ENCODE measurements at places on chromosomes 4 and X. TPM values are rescaled to one million over a fixed set of nuclear protein-coding genes. Genes with fewer than 3 reads are reported as not detected.

GRCh38 chrX:79153348-79153747 lies 8.9 kb downstream of the GPR174 start:
- DNase-seq, result no peak

DNA sequence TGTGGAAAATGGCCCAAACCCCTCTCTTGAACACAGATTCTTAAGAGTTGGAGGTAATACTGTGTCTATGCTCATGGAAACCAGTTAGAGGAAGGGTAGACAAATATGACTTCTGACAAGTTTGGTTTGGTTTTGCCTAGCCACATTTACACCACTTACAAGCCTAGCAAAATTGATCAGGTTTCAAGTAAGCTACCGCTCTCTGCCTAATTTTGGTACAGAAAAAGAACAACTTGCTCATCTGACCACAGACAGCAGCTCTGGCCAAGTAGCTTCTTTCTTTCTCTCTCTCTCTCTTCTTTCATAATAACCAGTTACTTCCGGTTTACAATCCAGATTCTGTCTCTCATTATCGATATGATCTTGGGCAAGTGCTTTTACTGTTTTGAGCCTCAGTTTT lies 260.0 kb downstream of the GLUD2 start:
- DNase-seq, result no peak

DNA sequence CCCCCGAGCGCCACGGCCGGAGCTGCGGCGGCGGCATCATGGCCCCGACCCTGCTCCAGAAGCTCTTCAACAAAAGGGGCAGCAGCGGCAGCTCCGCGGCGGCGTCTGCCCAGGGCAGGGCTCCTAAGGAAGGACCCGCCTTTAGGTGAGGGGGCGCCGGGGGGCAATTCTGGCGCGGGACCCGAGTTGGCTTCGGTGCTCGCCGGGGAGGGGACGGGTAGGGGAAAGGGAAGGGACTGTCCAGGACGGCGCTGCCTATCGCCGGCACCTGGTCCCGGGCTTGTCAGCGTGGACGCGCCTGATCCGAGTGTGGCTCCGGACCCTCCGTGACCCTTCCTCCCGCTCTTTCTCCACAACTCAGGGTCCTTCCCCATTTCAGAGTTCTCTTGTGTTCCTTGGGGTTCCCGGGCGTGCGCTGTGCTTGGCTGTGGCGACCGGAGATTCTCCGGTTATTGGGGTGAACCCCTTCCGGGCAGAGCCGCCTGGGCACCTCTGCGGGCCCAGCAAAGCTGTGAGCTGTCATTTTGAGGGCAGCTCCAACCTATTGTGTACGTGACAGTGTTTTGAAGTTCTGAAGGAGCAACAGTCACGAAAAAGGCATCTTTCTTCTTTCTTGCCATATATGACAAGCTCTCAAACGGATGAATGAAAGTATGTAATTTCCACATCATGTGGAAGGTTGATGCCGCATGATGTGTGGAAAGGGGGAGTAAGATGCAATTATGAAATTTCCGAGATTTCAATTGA lies 522 bp downstream of the FNIP2 start:
- no peak for DNase-seq

DNA sequence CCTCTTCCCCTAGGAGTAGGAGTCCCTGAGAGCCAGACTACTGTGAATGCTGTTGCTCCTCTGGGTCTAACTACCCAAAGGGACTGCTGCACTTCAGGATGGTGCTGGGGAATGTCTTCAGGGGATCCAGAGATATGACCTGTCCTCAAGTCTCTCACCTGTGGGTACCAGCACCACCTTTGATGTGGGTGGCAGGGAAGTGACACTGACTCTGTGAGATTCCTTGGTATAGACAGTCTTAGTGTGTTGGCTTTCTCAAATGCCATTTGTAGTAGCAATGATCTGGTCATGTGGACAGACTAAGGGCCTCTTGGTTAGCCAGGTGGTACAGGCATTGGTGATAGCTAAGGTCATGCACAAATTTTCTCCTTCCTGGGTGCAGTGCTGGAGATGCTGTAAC lies 108.9 kb upstream of the ADAMTS3 start:
- DNase-seq, result no peak

DNA sequence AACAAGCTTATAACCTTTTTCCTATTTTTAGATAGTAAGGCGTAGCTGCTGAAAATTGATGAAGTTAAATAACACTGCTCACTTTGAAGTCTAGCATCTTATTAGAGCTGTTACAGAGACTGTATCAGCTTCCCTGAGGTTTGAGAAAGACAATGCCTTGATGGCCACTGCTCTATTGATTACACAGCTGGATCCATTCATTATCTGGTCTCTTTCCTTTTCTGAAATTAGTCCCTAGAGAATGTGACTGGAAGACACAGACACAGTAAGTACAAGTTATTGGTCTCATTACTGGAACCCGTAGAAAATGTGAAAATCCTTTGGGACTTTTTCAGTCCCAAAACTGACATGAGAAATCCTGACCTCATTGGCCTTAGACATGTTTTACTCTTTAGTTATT lies 188.3 kb downstream of the NAF1 start:
- DNase-seq, result no peak

Gene ARMCX1
- polyA plus RNA-seq, result 49.1 TPM

GRCh38 chr4:91089178-91089577 lies 962.0 kb downstream of the CCSER1 start:
- DNase-seq, result no peak
